Activated T-cell treated with anti-CD3 and anti-CD28 coated beads, Interleukin-2, amount 50 U/mL, for 72 hours (primary cell): ENCODE measurements at places on chromosomes 4 and X. TPM values are rescaled to one million over a fixed set of nuclear protein-coding genes. Genes with fewer than 3 reads are reported as not detected.
A peak's percentile ranks its signal among the peaks of the same experiment; 100 is the strongest.

DNA sequence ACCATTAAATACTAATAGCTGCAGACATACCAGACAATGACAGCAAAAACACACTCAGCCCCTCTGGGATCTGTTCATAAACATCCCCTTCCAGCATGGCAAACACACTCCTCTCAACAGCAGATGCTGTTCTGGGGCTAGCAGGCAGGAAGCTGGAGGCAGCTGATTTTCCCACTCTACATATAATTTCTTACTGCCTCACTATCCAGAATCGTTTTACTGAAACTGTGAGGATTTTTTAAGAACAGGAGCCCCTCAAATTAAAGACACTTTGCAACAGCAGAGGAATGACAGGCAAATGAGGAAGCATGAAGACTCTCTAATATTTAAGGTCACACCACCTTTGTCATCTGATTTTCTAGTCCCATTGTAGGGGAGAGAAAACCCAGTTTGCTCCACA lies 2.2 kb downstream of the MAPK10 start:
- no peak overlapping the region for H3K4me3 ChIP-seq
- no peaks in the 10 kb centered on the region for H3K36me3 ChIP-seq
- no peak for DNase-seq
- no peak overlapping the region for H3K27ac ChIP-seq
- H3K27me3 ChIP-seq, result peaks cover 15% of the 10 kb centered on the region
- H3K4me1 ChIP-seq, result peaks cover 25% of the 10 kb centered on the region

DNA sequence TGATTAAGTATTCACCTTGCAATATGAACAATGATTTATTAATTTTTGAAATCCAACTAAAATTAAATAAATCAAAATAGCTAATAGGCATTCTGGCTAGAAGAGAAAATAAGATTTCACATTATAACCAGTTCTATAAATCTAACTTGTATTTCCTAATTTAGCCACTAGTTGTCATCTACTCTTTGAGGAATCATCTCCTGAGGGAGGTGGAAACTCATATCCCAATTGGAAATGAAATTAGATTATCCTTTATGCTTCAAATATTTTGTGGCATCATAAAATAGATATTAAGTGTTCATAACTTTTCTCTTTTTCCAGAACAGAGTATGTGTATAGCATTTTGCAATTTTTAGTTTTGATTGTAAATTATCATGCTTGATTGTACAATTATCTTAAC lies 558.5 kb upstream of the DIAPH2 start:
- H3K27ac ChIP-seq, result no peak overlapping the region
- H3K4me1 ChIP-seq, result no peaks in the 10 kb centered on the region
- H3K27me3 ChIP-seq, result no peaks in the 10 kb centered on the region
- H3K4me3 ChIP-seq, result no peak overlapping the region
- DNase-seq, result no peak
- no peaks in the 10 kb centered on the region for H3K36me3 ChIP-seq

MXRA5 gene
- not detected for total RNA-seq

GRCh38 chrX:25503826-25504225 lies 488.1 kb upstream of the ARX start:
- no peaks in the 10 kb centered on the region for H3K36me3 ChIP-seq
- DNase-seq, result no peak
- H3K27ac ChIP-seq, result no peak overlapping the region
- peaks cover 5% of the 10 kb centered on the region for H3K27me3 ChIP-seq

- H3K27ac ChIP-seq, result no peak overlapping the region
- H3K36me3 ChIP-seq, result no peaks in the 10 kb centered on the region
- no peaks in the 10 kb centered on the region for H3K27me3 ChIP-seq
- no peaks in the 10 kb centered on the region for H3K4me1 ChIP-seq
- H3K4me3 ChIP-seq, result no peak overlapping the region
- no peak for DNase-seq
Measured at GRCh38 chrX:26032111-26032912, 105.8 kb upstream of the MAGEB18 start.

GRCh38 chrX:99938464-99938863 lies 471.6 kb downstream of the PCDH19 start:
- DNase-seq, result no peak
- no peaks in the 10 kb centered on the region for H3K4me1 ChIP-seq
- H3K27me3 ChIP-seq, result peaks cover 21% of the 10 kb centered on the region
- H3K36me3 ChIP-seq, result no peaks in the 10 kb centered on the region
- H3K27ac ChIP-seq, result no peak overlapping the region

FATE1 gene
- not detected for total RNA-seq

UGT2B17 gene
- not detected for total RNA-seq

FHDC1 gene
- 0.14 TPM for total RNA-seq

MAGEA2 gene
- total RNA-seq, result not detected

- no peak overlapping the region for H3K4me3 ChIP-seq
- peak; percentile 23 for DNase-seq
- no peaks in the 10 kb centered on the region for H3K36me3 ChIP-seq
Measured at GRCh38 chr4:177051473-177052060, 258.1 kb upstream of the NEIL3 start.

- H3K27me3 ChIP-seq, result no peaks in the 10 kb centered on the region
- H3K36me3 ChIP-seq, result peaks cover 4% of the 10 kb centered on the region
- H3K27ac ChIP-seq, result peak overlapping the region; percentile 36
- H3K4me1 ChIP-seq, result peaks cover 15% of the 10 kb centered on the region
Measured at GRCh38 chr4:37615059-37615719, 71.0 kb downstream of the RELL1 start.

DNA sequence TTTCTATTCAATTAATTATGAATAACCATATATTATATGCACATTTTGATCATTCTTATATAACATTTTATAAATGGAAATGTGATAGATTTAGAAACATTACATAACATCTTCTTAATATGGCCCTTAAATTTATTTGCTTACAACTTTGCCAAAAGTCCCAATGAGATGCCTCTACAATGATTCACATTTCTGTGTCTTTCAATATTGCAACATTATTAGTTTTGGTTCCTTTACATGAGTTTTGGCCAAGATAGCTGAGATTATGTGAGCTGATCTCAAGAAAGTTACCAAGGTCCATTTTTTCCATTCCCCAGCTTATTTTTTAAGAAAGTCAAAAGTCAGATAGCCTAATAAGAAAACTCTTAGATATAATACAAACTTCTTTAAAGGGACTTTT lies 361.2 kb downstream of the PCDH7 start:
- H3K4me1 ChIP-seq, result no peaks in the 10 kb centered on the region
- no peaks in the 10 kb centered on the region for H3K27me3 ChIP-seq
- no peak for DNase-seq
- peaks cover 2% of the 10 kb centered on the region for H3K36me3 ChIP-seq

GRCh38 chr4:67581208-67581857 lies 22.8 kb downstream of the STAP1 start:
- peaks cover 39% of the 10 kb centered on the region for H3K4me1 ChIP-seq
- no peaks in the 10 kb centered on the region for H3K27me3 ChIP-seq
- H3K36me3 ChIP-seq, result peaks cover 2% of the 10 kb centered on the region
- peak overlapping the region; percentile 89 for H3K4me3 ChIP-seq
- peak overlapping the region; percentile 62 for H3K27ac ChIP-seq

PCDH7 gene
- not detected for total RNA-seq

TCEAL9 gene
- total RNA-seq, result 1.6 TPM

DNA sequence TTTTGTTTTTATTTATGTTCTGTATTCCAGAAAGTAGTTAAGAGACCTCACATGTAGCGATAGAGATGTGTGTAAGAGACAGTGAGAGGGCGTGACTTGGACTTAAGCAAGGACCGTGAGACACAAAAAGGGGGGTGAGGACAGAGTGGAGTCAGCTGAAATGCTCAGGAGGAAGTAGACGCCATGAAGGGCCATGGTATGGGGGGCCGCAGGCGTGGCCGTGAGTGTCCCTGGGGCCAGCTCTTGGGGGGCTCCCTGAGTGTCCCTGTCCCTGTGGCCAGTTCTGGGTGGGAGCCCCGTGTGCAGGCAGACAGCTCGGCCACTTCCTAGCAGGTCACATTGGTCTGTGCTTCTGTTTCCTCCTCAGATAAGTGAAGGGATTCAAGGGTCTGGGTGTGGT lies 23.0 kb upstream of the MSANTD1 start:
- no peak for DNase-seq
- no peak overlapping the region for H3K4me3 ChIP-seq
- H3K27ac ChIP-seq, result no peak overlapping the region
- no peaks in the 10 kb centered on the region for H3K27me3 ChIP-seq
- peaks cover 13% of the 10 kb centered on the region for H3K36me3 ChIP-seq
- no peaks in the 10 kb centered on the region for H3K4me1 ChIP-seq

EVC gene
- total RNA-seq, result 0.60 TPM

GRCh38 chrX:739611-740010 lies 109.0 kb downstream of the SHOX start:
- H3K27me3 ChIP-seq, result no peaks in the 10 kb centered on the region
- no peak overlapping the region for H3K27ac ChIP-seq
- H3K36me3 ChIP-seq, result peaks cover 11% of the 10 kb centered on the region
- H3K4me1 ChIP-seq, result no peaks in the 10 kb centered on the region

BEX5 gene
- 5.8 TPM for total RNA-seq

CYSLTR1 gene
- total RNA-seq, result 2.9 TPM

DNA sequence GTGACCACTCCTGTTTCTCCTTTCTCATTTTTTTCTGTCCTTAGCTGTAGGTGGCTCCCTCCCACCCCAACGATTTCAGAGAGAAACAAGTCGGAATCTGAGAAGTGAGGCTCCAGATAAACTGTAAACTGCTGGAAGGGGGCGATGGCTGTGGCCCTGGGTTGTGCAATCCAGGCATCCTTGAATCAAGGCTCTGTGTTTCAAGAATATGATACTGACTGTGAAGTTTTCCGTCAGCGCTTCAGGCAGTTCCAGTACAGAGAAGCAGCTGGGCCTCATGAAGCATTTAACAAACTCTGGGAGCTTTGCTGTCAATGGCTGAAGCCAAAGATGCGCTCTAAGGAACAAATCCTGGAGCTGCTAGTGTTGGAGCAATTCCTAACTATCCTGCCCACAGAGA lies 37.7 kb downstream of the ETDC start:
- H3K4me1 ChIP-seq, result peaks cover 14% of the 10 kb centered on the region
- H3K27me3 ChIP-seq, result peaks cover 27% of the 10 kb centered on the region
- DNase-seq, result no peak
- no peak overlapping the region for H3K4me3 ChIP-seq

DNA sequence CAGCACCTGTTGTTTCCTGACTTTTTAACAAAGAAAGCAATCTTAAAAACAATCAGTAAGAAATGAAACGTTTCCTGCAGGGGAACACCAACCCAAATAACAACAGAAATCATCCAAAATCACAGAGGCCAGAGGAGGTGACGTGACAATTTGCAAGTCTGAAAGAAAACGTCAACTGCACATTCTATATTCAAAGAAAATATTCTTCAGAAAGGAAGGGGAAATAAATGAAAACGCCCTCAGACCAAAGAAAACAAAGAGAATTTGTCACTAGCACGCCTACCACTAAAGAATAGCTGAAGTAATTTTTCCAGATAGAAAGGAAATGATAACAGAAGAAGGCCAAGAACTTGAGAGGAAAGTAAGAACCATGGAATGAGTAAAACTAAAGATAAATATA lies 74.4 kb downstream of the CASP3 start:
- H3K27ac ChIP-seq, result peak overlapping the region; percentile 91
- no peak for DNase-seq
- H3K4me1 ChIP-seq, result peaks cover 22% of the 10 kb centered on the region
- H3K4me3 ChIP-seq, result peak overlapping the region; percentile 23
- H3K27me3 ChIP-seq, result no peaks in the 10 kb centered on the region

MAGIX gene
- 0.84 TPM for total RNA-seq

GRCh38 chr4:77453911-77454310 lies 151.7 kb upstream of the CXCL13 start:
- no peak overlapping the region for H3K4me3 ChIP-seq
- no peaks in the 10 kb centered on the region for H3K4me1 ChIP-seq
- H3K27me3 ChIP-seq, result peaks cover 6% of the 10 kb centered on the region
- no peak overlapping the region for H3K27ac ChIP-seq

GRPEL1 gene
- 47.6 TPM for total RNA-seq

GRCh38 chr4:128716338-128716737 lies 93.2 kb upstream of the JADE1 start:
- no peaks in the 10 kb centered on the region for H3K36me3 ChIP-seq
- H3K27me3 ChIP-seq, result peaks cover 3% of the 10 kb centered on the region
- H3K4me3 ChIP-seq, result no peak overlapping the region

GRCh38 chr4:140579278-140579677 lies 10.5 kb upstream of the UCP1 start:
- peaks cover 44% of the 10 kb centered on the region for H3K27me3 ChIP-seq
- no peaks in the 10 kb centered on the region for H3K36me3 ChIP-seq
- no peak for DNase-seq

GASK1B gene
- total RNA-seq, result not detected

- H3K4me1 ChIP-seq, result no peaks in the 10 kb centered on the region
- no peak overlapping the region for H3K4me3 ChIP-seq
- H3K27ac ChIP-seq, result no peak overlapping the region
- no peak for DNase-seq
Measured at GRCh38 chr4:125432078-125432477, 117.3 kb downstream of the FAT4 start.

DNA sequence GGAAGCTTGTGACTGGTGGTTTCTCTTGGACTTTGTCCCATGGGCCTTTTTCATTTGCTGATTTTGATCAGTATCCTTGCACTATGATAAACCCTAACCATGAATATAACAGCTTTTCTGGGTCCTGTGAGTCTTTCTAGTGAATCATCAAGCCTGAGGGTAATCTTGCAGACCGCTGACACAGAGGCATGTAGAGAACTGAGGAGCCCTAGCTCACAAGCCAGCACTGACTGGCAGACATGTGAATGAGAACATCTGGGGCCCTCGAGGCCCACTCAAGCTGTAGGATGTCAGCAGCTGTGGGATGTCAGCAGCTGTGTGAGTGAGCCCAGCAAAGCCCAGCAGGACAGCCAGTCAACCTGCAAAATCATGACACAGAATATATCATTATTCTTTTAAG lies 36.7 kb downstream of the HMGB3 start:
- no peaks in the 10 kb centered on the region for H3K36me3 ChIP-seq
- DNase-seq, result no peak
- no peak overlapping the region for H3K27ac ChIP-seq
- no peak overlapping the region for H3K4me3 ChIP-seq
- H3K27me3 ChIP-seq, result no peaks in the 10 kb centered on the region

MAGEC1 gene
- total RNA-seq, result not detected

TAF7L gene
- not detected for total RNA-seq

GRCh38 chr4:97252615-97253154 lies 890.6 kb downstream of the STPG2 start:
- H3K27ac ChIP-seq, result no peak overlapping the region
- H3K4me3 ChIP-seq, result no peak overlapping the region
- H3K27me3 ChIP-seq, result no peaks in the 10 kb centered on the region
- peaks cover 2% of the 10 kb centered on the region for H3K36me3 ChIP-seq

CT45A1 gene
- total RNA-seq, result not detected

CD38 gene
- total RNA-seq, result 60.2 TPM

DNA sequence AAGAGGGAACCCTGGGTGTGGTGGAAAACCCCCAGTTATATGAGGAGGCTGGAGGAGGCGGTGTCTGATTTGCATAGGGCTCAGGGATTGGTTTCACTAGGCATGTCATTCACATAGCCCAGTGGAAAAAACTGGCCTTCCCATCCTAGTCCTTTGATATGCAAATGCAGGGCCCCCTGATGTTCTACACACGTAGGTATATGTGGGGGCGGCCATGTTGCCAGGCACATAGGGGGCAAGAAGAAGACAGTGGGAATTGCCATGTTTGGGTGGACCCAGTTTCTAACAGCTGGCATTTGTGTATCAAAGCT lies 34.0 kb upstream of the ENPP6 start:
- peaks cover 27% of the 10 kb centered on the region for H3K4me1 ChIP-seq
- no peak for DNase-seq
- H3K36me3 ChIP-seq, result no peaks in the 10 kb centered on the region
- H3K27me3 ChIP-seq, result peaks cover 10% of the 10 kb centered on the region
- no peak overlapping the region for H3K27ac ChIP-seq
- H3K4me3 ChIP-seq, result no peak overlapping the region

GRCh38 chr4:56468097-56468422 lies 643 bp downstream of the SRP72 start:
- H3K4me1 ChIP-seq, result peaks cover 47% of the 10 kb centered on the region
- DNase-seq, result peak; percentile 34
- H3K27ac ChIP-seq, result peak overlapping the region; percentile 93
- H3K27me3 ChIP-seq, result no peaks in the 10 kb centered on the region
- peak overlapping the region; percentile 92 for H3K4me3 ChIP-seq

MUC7 gene
- not detected for total RNA-seq
